Uterine smooth muscle cell (primary cell): ENCODE measurements at places on chromosomes 2 and 18. TPM values are rescaled to one million over a fixed set of nuclear protein-coding genes. Genes with fewer than 3 reads are reported as not detected.

OSGEPL1 gene
- 9.4 and 18.6 TPM in 2 replicates for total RNA-seq

CAPN14 gene
- total RNA-seq = 0.11 and 0.12 TPM in 2 replicates

TMEM37 gene
- total RNA-seq = 0.12 TPM in 1 of 2 replicates, not detected in the other

COL6A3 gene
- total RNA-seq = 1,986 and 2,978 TPM in 2 replicates

CMPK2 gene
- total RNA-seq = 2.9 and 15.4 TPM in 2 replicates

INHBB gene
- not detected in 2 replicates for total RNA-seq

FSHR gene
- not detected in 2 replicates for total RNA-seq

FBXO15 gene
- 1.00 and 1.1 TPM in 2 replicates for total RNA-seq

NLRC4 gene
- total RNA-seq = not detected in 2 replicates

KLHL41 gene
- 0.33 and 0.50 TPM in 2 replicates for total RNA-seq

IL18R1 gene
- 0.12 and 0.33 TPM in 2 replicates for total RNA-seq

TTC31 gene
- total RNA-seq = 24.4 and 26.9 TPM in 2 replicates

CHRNG gene
- total RNA-seq = not detected in 2 replicates

CERKL gene
- total RNA-seq = under 0.01 and 0.11 TPM in 2 replicates

MFSD2B gene
- total RNA-seq = under 0.01 and 0.11 TPM in 2 replicates
